ENCODE measurements at places on chromosomes 3 and 15.

GRCh38 chr3:181782306-181782954 is 70.7 kb downstream of the SOX2 start:
- DNase-seq = no peak

DNA sequence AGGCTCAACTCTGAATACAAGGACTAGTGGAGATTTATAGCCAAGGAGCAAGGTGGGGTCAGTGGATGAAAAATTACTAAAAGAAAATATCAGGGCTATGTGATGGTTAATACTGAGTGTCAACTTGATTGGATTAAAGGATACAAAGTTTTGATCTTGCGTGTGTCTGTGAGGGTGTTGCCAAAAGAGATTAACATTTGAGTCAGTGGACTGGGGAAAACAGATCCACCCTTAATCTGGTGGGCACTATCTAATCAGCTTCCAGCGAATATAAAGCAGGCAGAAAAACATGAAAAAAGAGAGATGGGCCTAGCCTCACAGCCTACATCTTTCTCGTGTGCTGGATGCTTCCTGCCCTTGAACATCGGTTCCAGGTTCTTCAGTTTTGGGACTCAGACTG is 14.4 kb upstream of the SENP7 start:
- no peak for DNase-seq

- no peak for DNase-seq
Observed at GRCh38 chr3:105584003-105584790, 217.5 kb downstream of the ALCAM start.

GRCh38 chr15:61227950-61228936 is 859 bp downstream of the RORA start:
- DNase-seq = no peak

- DNase-seq = no peak
Observed at GRCh38 chr3:70308760-70309159, 3.7 kb downstream of the MDFIC2 start.

DNA sequence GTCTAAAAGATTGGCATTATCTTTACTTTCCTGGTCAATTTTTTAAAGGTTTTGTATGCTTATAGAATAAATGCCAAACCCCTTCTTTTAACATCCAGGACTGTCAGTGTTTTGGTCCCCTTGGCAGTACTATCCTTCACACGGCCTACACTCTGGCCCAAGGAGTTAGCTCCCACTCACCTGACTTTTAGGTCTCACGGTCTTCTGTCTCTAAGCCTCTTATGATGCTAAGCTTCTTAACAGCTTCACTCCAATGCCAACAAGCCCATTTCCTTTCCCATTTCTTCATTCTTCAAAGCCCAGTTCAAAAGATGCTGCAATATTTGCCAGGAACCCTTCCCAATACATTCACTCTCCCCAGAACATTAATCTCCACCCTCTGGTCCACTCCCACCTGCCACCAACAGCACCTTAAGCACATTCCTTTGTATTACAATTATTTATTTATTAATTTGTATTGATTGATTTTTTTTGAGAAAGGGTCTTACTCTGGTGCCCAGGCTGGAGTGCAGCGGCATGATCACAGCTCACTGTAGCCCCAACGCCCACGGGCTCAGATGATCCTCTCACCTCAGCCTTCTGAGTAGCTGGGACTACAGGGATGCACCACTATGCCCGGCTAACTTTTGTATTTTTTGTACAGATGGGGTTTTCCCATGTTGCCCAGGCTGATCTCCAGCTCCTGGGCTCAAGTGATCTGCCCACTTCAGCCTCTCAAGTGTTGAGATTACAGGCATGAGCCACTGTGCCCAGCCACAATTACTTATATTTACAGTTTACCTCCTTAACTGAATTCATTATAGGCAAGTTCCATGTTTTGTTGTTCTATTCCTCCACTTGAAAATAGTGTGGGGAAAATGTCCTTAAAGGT is 27.8 kb downstream of the IFT80 start:
- no peak for DNase-seq

DNA sequence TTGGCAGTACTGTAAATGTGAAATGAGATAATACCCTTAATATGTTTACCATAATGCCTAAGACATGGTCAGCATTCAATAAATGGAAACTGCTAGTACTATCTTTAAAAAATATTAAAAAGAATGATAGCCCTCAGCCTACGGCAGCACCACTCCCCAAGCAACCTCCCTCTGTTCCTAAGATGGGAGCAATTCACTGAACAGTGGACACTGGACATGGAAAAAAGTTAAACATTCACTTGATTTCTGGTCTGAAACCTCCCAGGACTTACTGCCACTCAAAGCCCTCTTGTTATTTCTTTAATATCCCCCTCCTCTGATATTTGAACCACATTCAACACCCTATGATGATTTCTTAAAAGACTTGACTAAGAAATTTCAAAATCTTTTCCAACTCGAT is 27.0 kb downstream of the NEK4 start:
- DNase-seq = no peak

DNA sequence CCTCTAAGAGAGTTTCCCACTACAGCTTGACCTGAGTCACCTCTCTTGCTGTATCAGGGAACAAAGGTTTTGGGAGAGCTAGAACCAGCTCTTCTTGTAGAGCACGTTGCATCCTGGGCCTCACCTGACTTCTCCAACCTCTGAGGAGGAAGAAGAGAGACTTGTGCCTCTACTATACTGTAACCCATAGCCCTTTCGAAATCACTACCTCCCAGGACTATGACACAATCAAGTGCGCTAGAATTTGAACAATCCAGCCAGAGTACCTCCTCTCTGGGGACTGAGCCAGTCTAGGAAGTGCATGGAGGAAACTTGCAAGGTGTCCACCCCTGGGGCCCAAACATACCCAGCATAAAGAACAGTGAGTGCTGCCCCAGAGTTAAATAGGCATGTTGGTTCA is 192.8 kb upstream of the BHLHE40 start:
- DNase-seq = no peak

GRCh38 chr15:56295433-56295832 is 51.8 kb upstream of the RFX7 start:
- DNase-seq = no peak

GRCh38 chr3:118707991-118708390 is 326.7 kb downstream of the IGSF11 start:
- no peak for DNase-seq

DNA sequence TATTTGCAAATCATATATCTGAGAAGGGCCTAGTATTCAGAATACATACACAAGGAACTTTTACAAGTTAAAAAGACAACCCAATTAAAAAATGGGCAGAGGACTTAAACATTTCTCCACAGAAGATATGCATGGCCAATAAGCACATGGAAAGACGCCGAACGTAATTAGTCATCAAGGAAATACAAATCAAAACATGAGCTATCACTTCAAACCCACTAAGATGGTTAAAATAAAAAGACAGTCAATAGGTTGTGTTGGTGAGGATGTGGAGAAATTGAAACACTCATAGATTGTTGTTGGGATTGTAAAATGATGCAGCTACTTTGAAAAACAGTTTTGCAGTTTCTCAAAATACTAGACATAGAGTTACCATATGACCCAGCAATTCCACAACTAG is 61.2 kb upstream of the NEO1 start:
- DNase-seq = no peak

DNA sequence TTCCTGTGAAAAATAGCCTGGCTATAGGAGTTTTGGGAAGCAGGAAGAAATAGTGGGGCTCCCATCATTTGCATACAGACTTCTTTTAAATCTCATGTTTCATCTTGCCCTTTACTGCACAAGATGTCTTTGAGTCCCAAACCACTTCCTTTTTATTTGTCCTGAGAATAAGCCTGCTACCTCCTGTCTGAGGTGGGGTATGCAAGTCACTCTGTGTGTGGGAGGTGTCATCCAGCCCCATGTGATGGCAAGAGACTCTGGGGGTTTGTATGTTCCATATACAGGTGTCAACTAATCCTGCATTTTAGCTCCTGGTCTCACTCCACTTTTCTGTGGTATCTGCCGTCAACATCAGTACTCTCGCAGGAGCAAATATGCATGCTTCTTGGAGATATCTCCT is 102.0 kb downstream of the OTOL1 start:
- no peak for DNase-seq

GRCh38 chr3:189355481-189356201 is 183.9 kb downstream of the TPRG1 start:
- DNase-seq = no peak

GRCh38 chr3:132916096-132916495 is 122.1 kb upstream of the TMEM108 start:
- DNase-seq = no peak

- DNase-seq = no peak
Observed at GRCh38 chr15:61411902-61412510, 182.9 kb upstream of the RORA start.

- DNase-seq = no peak
Observed at GRCh38 chr3:4656059-4656458, 162.9 kb downstream of the ITPR1 start.

- no peak for DNase-seq
Observed at GRCh38 chr3:128881576-128881975, 2.2 kb downstream of the ACAD9 start.

DNA sequence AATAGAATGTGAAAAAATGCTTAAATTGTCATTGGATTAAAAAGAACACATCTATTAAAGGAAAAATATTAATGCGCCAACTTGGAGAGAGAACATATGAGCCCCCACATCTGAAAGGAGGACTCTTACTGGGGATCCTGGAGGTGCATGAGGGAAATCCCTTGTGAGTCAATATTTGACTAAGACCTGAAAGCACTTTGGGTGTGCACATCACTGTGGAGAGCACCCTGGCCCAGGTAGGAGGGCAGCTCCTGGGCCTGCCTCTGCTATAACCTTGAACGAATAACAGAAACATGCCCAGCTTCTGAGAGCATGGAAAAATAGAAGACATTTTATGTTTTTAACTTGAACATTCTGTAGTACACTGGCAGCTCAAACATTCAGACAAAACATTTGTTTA is 199.8 kb downstream of the GAP43 start:
- DNase-seq = no peak

GRCh38 chr15:57686657-57687056 is 19.9 kb upstream of the POLR2M start:
- DNase-seq = no peak

- DNase-seq = no peak
Observed at GRCh38 chr15:96893159-96893906, 562.8 kb downstream of the NR2F2 start.

DNA sequence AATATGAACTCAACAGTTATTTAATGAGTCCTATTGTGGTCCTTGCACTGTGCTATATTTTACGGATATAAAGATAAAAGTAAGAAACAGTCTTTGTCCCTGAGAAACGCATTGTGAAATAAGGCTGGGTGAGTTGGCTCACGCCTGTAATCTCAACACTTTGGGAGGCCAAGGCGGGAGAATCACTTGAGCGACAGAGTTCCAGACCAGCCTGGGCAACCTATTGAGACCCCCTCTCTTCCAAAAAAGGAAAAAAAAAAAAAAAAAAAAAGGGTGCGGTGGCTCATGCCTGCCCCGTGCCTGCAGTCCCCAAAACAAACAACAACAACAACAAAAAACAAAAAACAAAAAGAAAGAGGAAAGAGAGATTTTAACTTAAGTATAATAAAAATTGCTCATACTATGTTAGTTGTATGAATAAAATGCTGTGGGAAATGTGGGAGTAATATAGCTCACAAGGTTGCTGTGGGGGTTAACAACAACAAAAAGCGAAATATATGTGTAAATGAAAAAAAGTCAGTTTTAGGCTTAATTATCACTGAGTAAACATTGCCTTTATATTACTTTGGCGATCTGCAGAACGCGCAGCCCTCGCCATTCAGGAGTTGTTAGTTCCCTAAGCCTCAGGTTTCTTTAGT is 461 bp upstream of the FNDC3B start:
- DNase-seq = no peak

GRCh38 chr15:76204109-76204845 is 107.0 kb downstream of the ETFA start:
- DNase-seq = no peak

GRCh38 chr3:80190051-80190450 is 422.3 kb upstream of the ROBO1 start:
- no peak for DNase-seq

DNA sequence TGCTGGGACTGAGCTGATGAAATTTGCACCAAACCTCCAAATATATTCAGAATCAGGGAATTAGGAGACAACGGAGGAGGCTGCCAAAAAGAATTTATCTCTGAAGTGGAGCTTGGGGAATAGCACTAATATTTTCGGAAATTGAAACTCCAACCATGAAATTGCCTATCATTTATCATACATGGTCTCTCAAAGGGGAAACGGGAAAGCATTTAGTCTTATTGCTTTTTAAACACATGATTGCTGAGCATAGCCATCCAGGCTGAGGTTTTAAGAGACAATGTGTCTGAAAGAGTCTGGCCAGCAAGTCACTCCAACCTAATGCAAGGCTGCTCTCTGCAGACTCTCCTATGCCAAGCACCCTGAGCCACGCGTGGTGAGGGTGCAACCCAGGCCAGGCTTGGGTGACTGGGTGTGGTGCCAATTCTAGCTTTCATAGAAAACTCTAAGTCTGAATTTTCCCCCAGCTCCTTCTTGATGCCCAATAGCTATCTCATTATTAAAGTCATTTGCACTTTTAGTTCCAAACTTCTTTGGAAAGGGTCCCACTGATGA is 200.2 kb downstream of the RPLP1 start:
- no peak for DNase-seq

- no peak for DNase-seq
Observed at GRCh38 chr15:84829428-84829827, 12.3 kb downstream of the ALPK3 start.

- no peak for DNase-seq
Observed at GRCh38 chr3:129315223-129315997, 36.7 kb downstream of the HMCES start.

- no peak for DNase-seq
Observed at GRCh38 chr15:98952381-98952803, 55.2 kb downstream of the PGPEP1L start.
